ENCODE measurements at places on chromosomes 4 and X.

- no peak for DNase-seq
These were observed 487.3 kb downstream of the MID1IP1 start for GRCh38 chrX:39288592-39288991.

DNA sequence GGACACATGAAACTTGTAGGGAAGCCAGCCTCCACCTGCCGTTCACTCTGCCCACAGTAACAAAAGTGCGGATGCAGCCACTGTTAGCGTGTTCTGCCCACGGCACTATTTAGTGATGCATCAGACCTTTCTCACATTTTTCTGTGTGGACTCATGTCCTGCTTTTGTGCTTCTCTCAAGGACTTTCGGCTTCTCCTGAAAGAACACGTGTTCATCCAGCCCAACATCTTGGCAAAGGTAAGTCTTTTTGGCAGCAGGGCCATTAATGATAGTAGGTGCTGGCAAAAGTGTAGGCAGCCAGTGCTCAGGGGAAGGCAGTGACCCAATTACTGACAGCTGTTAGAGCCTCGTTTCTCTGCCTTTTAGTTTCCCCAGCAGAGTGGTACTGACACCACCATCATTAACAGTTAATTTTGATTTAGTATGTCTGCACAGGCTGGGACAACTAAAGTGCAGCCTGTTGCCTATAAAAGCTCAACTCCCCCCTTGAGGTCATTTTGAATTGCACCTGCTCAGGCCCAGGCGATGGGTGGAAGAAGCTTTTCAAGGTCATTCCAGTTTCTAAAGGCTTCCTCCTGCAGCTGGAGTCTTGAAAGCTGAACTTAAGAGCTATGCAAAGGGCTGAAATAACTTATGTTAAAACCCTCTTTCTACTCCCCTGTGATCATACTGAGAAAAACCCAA lies 54.5 kb upstream of the HPSE start:
- DNase-seq = no peak

- DNase-seq = peak; percentile 56
These were observed 263.8 kb upstream of the RPS6KA3 start for GRCh38 chrX:20530406-20530921.

- DNase-seq = no peak
These were observed 180.3 kb upstream of the MAGEB16 start for GRCh38 chrX:35617836-35618235.

DNA sequence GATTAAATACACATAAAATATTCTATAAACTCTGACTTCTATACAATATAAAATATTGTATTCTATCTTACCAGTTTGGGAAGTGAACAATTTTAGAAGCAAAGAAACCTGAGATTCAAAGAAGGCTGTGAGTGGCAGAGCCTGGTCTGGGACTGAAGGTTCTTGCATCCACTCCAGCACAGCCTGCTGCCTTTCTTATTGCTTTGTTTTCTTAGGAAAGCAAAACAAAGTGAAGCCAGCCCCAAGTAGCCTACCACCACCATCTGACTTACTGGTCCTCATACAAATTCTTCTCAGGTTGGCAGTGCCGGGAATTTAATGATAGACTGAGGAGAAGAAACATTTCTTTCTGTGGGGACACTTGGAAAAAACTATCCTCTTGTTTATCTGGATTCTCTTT lies 129.7 kb upstream of the SMAD1 start:
- no peak for DNase-seq

GRCh38 chr4:3372933-3373465 lies 68.8 kb upstream of the HGFAC start:
- peak; percentile 5 for DNase-seq

- DNase-seq = no peak
These were observed 201.1 kb downstream of the ARHGAP24 start for GRCh38 chr4:85676050-85676425.

GRCh38 chr4:105184316-105184980 lies 37.8 kb downstream of the TET2 start:
- peak; percentile 55 for DNase-seq

DNA sequence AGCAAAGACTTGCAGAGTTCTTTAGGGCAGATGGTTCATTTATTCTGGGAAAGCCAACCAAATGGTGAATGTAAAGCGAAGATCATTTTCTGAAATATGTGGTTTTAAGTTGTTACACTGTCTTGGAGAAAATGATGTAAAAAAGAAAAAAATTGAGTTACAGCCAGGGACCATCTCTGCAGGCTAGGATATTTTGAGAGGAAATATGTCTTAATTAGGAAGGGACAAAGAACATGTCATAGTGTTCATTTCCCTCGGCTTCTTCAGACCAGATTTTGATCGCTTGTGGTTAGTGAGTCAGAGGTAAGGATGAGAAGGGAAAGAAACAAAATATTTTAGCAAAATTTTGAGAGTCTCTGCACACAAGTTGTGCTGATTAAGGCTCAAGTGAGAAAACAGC lies 59.0 kb upstream of the C1QTNF7 start:
- DNase-seq = peak; percentile 66

GRCh38 chrX:110363244-110363643 lies 4.6 kb downstream of the RTL9 start:
- no peak for DNase-seq

GRCh38 chrX:17405225-17405969 lies 30.4 kb downstream of the NHS start:
- DNase-seq = no peak

DNA sequence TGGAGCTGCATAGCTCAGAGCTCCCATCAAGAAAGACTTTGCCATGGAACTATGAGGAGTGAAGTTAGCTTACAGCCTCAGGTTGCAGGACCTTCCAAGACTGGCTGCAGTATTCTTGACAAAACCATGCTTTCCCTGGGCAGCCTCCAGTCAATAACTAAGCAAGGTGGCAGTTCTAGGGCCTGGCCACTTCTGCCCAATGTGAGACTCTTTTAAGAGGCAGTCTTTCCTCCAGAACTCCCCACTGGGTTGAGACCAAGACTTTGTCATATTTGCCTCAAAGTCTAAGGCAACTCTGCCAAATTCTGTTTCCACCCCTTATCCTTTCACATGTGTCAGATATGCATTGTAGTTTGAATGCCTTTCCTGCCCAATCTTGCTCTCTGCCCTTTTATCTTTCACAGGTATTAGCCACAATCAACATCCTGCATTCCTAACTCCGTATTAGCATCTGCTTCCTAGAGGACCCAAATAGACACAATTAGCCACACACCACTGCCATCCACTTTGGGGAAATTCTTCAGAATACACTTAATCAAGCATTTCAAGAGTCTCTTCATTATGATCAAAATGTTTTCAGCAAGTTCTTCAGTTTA lies 17.7 kb upstream of the SLC25A43 start:
- DNase-seq = no peak

- peak; percentile 65 for DNase-seq
These were observed 45.0 kb upstream of the SH3RF1 start for GRCh38 chr4:169315530-169316343.

- no peak for DNase-seq
These were observed 88.6 kb downstream of the SHROOM3 start for GRCh38 chr4:76523593-76523992.

GRCh38 chr4:41748571-41749475 lies at the start of gene PHOX2B:
Gene PHOX2B, minus strand, starts transcription at chr4:41748725. Its CDS starts 115 bp downstream, at chr4:41748610.
- no peak for DNase-seq

DNA sequence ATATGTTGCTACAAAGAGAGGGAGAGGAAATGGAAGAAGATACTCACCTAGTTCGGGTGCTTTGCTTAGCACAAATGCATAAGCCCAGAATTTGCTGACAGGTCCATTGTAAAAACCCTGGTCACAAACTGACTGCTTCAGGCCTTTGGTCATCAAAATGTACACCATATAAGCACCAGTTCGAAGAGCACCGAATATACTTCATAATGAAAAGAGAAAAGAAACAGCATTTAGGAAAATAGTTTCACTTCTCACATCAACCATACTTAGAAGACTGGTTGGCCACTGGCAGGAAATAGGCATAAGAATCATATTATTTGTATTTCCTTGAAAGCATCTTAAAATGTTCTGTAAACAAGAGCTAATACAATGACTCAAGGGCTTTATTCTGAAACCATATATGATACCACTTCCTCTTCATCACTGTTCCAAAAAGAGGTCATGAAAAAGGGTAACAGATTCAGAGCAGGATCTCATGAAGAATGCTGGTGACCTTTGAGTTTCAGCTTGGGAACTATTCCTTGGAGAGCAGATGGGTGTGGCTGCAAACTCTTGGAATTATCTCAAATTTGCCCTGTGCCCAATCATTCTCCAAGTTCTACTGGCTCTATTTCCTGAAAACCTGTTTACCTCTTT lies 138.7 kb downstream of the ELOVL6 start:
- peak; percentile 14 for DNase-seq

DNA sequence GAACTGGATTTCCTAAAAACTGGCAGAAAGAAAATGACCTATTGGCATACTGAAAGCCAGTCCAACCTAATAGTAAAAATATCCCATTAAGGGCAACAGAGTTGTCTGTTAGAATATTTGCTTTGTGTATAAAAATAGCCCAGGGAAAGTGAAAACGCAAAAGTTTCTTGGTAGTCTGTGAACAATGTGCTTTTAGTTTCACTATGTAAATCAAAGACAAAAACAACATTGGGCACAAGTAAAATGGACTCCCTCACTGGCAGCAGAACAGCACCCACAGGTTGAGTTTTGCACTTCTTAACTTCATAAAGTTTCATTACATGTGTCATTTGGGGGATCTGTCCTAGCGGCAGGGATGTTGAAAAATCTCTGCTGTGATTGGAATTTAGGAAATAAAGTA lies 4.3 kb upstream of the FGG start:
- DNase-seq = no peak

DNA sequence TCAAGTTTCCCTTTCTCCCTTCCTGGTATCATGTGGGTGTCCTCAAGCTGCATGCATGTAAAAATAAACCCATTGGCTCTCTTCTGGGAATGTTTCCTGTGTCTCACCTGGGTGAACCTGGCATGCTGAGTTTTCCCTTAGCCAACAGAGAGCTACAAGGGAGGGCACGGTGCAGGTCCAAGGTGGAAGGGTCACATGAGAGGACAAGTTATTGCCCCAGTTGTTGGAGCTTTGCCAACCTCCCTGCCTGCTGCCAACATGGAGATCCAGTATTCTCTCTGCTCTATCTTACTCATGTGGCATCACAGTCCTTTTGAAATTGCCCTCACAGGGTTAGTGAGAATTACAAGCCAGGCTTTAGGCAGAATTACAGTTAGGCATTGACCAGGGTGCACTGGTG lies 196.1 kb upstream of the GYPA start:
- DNase-seq = no peak

- DNase-seq = no peak
These were observed 1003.1 kb downstream of the FSTL5 start for GRCh38 chr4:161160718-161161117.

- no peak for DNase-seq
These were observed 53.3 kb downstream of the WFS1 start for GRCh38 chr4:6322761-6323566.

GRCh38 chr4:159743971-159744370 lies 641.1 kb downstream of the RAPGEF2 start:
- DNase-seq = no peak

GRCh38 chr4:29289118-29289517 lies 1431.1 kb upstream of the PCDH7 start:
- no peak for DNase-seq

GRCh38 chr4:1398681-1399507 lies 7.3 kb downstream of the NKX1-1 start:
- DNase-seq = no peak

- no peak for DNase-seq
These were observed 14.6 kb downstream of the NPNT start for GRCh38 chr4:105909787-105910281.

DNA sequence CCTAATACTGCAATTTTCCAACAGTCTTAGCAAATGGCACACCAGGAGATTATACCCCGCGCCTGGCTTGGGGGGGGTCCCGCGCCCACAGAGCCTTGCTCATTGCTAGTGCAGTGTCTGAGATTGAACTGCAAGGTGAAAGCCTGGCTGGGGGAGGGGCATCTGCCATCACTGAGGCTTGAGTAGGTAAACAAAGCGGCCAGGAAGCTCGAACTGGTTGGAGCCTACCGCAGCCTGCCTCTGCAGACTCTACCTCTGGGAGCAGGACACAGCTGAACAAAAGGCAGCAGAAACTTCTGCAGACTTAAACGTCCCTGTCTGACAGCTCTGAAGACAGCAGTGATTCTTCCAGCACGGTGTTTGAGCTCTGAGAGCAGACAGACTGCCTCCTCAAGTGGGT lies 172.8 kb upstream of the NAP1L5 start:
- DNase-seq = no peak

GRCh38 chr4:52948057-52948423 lies 85.9 kb downstream of the RASL11B start:
- DNase-seq = no peak

DNA sequence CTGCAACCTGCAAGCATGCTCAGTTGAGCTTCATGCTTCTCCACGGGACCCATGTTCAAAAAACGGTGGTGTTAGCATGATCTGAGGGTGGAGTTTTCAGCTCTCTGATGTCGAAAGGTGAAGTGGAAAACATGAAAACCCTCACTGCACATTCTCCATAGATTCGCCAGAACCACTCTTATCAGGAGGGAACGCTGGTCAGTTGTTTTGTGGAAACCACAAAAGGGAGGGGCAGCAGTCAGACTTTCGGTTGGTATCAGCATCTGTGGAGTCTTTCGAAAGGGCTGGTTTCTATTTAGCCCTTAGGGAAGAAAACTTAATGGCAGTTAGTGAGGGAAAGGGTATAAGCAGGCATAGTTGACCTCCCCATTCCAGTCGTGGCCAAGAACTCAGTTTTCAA lies 12.6 kb downstream of the PPA2 start:
- DNase-seq = no peak

- no peak for DNase-seq
These were observed 7.9 kb downstream of the LEF1 start for GRCh38 chr4:108160741-108161352.

DNA sequence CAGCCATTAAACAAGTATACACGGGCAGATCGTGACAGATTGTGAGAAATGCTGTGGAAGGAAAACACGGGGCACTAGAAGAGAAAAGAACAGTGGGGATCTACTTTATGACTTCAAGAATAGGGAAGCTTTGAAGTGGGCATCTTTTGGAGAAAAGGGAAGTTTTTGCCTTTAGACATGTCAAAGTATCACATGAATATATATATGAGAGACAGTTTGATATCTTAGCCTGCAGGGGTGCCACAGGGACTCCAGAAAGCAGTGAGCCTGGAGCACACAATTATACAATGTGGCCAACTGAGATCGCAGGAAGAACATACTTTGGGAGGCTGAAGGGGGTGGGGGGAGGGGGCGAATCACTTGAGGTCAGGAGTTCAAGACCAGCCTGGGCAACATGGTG lies 35.7 kb downstream of the RELL1 start:
- no peak for DNase-seq

DNA sequence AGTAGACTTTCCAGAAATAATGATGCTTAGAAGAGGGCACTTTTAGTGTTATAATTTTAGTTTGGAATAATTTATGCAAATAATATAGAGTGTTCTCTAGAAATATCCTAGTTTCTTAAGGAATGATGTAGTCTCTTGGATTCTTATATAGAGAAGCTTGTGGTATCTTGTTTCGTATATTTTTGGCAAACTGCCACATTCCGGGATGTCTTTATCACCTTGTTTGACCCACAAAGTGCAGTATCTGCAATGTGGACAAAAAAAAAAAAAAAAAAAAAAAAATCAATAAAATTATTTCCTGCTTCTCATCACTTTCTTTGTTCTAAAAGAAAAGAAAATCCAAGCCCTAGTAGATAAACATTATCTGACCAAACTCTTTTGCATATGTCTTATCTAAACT lies 1577.7 kb upstream of the TENM3 start:
- DNase-seq = peak; percentile 8

Data from astrocyte of the spinal cord (primary cell).